ENCODE measurements at places on chromosomes 5 and 9.

DNA sequence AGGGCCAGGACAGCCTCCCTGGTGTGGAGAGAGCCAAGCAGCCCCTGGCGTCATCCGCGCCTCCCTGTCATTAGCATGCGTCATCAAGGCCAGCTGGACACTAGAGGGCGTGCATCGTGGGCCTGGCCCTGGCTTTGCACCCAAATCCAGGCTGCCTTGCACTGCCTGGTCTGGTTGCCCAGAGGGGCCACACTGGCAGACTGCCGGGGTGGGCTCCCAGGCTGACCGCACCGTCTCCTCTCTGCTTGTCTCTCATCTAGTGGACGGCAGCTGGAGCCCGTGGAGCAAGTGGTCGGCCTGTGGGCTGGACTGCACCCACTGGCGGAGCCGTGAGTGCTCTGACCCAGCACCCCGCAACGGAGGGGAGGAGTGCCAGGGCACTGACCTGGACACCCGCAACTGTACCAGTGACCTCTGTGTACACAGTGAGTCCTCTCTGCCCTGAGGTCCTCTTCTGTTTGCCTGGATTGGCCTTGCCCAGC lies 29.0 kb downstream of the HK3 start:
- no peak for DNase-seq

GRCh38 chr5:368183-369084 lies 46.9 kb downstream of the AHRR start:
- DNase-seq, result no peak

DNA sequence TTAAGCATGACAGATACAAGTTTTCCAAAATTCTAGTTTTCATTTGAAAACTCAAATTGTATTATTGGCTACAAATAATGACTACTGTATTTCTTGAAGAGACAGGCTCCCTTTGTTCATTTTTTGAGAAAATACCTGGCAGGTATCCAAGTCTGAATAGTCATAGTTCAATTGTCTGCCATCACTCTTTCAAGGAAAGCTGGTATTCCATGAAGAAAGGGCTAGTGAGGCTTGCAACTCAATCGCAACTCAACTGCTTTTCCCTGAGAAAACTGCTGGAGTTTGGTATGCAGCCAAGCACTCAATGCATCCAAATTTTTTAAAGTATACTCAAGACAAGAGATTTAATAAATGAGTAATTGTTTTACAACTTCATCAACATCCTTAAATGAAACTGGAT lies 61.4 kb upstream of the TRIO start:
- no peak for DNase-seq

DNA sequence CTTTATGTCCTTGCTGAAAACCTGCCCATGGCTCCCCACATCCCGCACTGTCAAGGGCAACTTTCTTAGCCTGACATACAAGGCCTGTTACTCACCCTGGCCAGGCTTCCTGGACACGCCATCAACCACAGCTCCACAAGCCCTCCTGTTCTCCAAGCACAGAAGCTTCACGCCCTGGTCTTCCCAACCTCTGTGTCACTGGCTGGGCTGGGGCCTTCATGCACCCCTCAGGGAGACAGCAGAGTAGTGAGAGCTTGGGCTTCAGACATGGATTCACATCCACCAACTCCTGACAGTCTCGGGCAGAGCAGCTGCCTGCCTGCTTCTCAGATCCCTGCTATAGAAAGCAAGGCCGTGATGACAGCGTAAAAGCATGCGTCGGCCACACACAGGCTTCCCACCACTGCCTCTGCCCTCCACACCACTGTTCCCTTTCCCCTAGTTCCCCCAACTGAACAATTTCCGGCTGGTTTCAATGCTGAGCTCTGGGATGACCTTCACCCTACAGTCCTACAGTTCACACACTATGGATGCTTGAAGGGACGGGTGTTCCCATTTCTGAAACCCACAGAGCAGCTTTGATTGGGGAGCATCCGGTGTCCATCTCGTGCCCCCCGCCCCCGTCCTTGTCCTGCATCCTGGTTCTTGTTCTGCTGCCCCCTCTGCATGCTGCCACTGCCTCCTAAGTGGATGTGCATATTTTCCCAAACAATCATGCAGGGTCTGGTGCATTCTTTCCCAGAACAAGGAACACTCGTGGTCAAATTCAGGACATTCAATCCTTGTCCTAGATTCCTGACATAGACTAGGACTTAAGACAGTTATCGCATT lies 33.4 kb upstream of the ADAMTS2 start:
- no peak for DNase-seq

DNA sequence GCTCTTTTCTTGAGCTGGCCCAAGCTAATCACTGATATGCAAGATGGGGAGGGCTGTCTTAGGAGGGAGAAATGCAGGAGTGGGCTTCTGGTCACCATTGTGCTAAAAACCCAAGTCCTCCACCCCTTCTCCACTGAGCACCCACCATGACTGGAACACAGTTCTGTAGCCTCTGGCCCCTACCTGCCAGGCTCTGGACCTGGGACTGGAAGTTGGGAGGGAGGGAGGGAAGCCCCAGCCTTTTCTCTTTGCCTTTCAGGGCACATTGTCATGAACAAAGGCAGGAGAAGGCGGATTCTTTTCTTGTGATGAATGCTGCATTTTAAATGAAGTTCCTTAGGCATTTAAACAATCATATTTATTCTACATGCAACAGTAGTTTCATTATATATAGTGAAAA lies 559.1 kb upstream of the TRPC7 start:
- no peak for DNase-seq

- DNase-seq, result no peak
Observed at GRCh38 chr9:135251331-135251761, 163.9 kb downstream of the OLFM1 start.

DNA sequence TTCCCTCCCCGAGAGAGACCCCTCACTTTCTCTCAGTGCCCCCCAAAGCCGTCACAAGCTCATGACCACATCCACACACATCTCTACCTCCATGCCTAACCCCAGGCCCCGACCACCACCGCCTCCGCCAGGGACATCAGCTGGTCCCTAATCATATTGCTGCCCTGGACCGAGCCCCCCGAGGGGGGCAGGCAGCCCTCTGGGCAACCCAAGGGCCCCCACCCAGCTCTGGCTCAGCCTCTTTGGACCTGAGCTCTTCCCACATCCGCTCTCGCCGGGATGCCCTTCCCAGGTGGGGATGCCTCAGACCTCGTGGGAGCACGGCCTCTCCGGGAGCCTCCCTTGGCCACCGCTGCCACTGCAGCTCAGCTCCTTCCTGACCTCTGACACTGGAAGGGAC lies 18.5 kb downstream of the LHX3 start:
- no peak for DNase-seq

GRCh38 chr9:530681-531080 lies 310.8 kb upstream of the DMRT1 start:
- no peak for DNase-seq

- DNase-seq, result no peak
Observed at GRCh38 chr5:146006470-146007190, 70.3 kb downstream of the SH3RF2 start.

GRCh38 chr9:131080589-131080988 lies 15.7 kb upstream of the AIF1L start:
- DNase-seq, result no peak

DNA sequence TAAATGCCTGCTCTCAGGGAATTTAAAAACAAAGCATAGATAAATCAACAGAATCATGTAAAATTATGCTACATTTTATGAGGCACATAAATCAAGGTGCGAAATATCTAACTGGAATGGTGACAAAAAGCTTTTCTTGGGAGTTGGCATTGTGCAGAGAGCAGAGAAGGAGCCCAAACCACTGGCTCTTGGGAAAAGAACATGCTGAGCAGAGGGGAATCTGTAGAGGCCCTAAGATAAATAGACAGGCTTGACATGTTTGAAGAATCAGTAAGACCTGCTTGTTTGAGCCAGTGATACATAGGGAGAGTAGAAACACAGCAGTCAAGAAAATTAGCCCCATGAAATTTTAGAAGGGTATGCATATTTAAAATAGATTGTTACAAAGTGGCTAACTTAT lies 85.8 kb downstream of the GABRB2 start:
- no peak for DNase-seq
